Effector CD4-positive, alpha-beta T cell (primary cell): ENCODE measurements at places on chromosomes 7 and 10.

DNA sequence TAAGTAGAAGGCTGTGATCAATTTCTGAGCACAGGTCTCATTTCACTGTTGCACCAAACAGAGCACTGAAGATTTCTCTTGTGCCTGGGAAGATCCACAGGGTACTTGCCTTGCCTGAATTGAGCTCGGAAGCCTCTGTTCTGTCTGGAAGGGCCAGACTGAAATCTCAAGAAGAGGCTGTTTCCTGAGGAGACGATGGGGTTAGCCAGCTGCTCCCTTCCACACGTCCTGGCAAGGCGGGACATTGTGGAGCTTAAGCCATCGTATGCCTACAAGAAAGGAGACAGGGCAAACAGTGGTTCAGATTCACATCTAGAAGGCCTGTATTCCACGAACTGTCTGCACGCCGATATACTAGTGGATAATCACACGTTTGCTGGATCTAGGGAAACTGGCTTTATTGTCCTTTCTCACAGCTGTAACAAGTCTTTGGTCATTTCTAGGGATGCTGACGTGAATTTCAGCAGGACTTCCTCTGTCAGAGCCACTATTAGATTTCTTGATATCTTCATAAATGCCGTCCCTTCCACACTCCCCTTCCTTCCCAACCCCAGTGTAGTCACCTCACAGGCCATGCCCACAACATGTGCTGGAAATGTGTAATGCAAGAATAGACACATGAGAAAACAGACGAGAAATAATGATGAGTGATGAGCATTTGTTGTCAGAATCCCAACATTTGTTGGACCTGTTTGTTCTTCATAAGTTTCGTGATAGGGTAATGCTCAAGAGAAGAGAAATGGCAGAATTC is 137.2 kb upstream of the RSU1 start:
- no peak for DNase-seq

- DNase-seq: no peak
Measured at GRCh38 chr10:114922003-114922402, 16.0 kb upstream of the TRUB1 start.

GRCh38 chr7:90187507-90188050 is 24.0 kb upstream of the STEAP2 start:
- no peak for DNase-seq

GRCh38 chr10:12051241-12051640 is 8.6 kb upstream of the UPF2 start:
- DNase-seq: no peak

GRCh38 chr7:51034521-51035264 is 252.0 kb upstream of the GRB10 start:
- DNase-seq: no peak

- DNase-seq: no peak
Measured at GRCh38 chr10:52083422-52083821, 230.7 kb upstream of the DKK1 start.

DNA sequence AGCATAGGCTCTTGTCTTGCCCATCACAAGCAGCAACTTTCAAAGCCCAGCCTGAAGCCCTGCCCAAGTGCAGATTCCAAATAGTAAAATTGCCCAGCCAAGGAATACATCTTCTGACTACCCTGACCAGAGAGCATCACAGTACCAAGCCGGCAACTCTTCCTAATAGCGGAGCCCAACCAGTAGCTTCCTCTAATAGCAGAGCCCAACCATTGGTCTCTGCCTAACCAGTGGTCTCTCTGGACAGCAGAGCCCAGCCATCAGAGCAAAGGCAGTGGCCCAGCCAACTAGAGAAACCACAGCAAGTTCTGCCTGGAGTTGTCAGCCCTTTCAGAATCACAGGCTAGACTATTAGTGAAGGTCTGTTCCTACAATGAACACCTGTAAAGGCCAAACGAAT is 285.6 kb downstream of the HGF start:
- DNase-seq: no peak

- no peak for DNase-seq
Measured at GRCh38 chr7:44318332-44318731, 7.1 kb downstream of the CAMK2B start.

- no peak for DNase-seq
Measured at GRCh38 chr10:29740981-29741545, 106.3 kb upstream of the SVIL start.

DNA sequence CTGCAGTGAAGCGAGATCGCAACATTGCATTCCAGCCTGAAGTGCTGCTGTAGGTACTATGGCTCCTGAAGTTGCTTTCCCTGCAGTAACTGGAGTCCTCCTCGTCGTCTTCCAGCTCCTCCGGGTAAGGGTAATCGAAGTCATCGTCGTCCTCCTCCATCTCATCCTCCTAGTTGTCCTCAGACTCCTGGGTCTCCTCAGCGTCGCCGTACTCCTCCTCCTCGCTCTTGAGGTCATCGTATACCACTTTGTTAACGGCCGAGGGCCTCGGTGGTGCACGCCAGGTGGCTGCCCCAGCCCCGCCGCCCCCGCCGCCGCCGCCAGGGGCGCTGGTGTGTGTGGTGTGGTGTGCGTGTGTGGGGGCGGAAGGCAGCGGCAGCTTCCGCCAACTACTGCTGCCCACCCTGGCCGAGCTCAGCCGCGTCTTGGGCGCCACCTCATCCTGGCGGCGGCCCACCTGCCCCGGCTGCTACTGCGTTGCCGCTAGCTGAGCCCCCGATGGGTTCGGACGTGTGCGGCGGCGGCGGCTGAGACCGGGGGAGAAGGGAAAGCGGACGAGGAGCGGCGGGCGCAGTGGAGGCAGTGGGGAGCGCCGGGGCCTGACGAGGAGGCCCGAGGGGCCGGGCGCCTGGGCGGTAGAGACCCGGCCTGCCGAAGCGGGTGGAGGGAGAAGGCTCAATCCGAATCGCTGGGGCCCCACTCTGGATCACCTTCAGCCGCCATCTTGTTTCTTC is 11.8 kb upstream of the ACBD5 start:
- peak; percentile 62 for DNase-seq

DNA sequence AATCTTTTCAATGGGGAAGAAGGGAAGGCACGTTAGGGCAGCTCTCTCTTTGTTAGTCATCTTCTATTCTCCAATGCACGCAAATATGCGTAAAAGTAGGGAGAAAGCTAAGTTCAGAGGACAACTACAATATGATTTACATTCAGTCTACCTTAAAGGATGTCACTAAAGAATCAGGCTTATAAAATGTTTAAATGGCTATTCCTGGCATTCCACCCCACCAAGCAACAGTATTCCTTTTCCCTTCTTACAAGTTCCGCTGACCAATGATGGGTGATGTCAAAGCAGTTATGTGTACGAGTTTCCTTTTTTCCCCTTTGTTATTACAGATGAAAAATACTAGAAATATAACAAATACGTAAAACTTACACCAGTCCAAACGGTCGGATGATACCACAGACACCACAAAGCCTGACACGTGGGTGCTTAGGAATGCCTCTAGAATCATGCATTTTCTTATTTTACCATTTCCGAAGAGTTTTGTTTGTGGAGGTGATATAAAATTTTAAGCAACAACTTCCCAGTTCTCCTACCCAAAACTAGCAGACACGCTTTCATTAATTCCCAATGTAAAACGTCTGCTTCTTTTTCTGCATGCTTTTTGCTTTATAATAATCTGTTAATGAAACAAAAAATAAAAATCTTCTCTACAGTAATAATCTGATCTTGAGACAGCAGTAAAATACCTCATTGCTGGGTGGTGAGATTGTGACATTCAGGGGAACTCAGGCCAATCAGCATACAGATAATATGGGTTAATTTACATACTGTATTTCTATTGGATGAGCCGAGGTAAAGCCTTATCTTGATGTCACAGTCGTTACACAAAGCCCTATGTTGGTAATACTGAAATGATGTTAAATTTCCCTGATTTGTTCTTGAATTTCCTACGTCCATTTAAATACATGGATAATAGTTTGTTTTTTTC is 708 bp upstream of the GPR85 start:
- no peak for DNase-seq

GRCh38 chr7:68158686-68159295 is 1162.2 kb downstream of the TYW1 start:
- no peak for DNase-seq

- DNase-seq: peak; percentile 84
Measured at GRCh38 chr7:322111-322671, 32.2 kb downstream of the FOXL3 start.

DNA sequence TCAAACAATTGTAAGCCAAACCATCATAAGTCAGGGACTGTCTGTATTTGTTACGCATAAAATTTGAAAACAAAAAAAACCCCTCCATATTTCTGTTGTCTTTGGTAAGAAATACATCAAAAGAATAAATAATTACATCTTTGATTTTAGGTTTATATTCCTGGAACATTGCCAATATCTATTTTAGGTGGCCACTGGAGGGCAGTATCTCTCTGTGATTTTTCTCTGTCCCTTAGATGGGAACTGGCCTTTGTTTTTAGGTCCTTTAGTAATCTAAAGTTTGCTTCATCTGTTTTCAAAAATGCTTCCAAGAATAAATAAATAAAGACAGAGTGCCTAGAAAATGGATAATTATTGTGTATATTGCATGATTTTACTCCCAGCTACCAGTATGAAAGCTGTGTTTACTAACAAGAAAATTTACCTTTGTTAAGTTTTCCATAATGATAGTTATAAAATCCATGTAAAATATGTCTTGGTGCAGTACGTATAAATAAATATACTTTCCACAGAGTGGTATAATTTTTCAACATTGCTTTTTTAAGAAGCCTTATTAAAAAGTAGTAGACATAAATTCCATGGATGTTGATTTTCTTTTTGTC is 64.2 kb downstream of the PHYHIPL start:
- no peak for DNase-seq

GRCh38 chr10:63711361-63711760 is 190.2 kb downstream of the REEP3 start:
- DNase-seq: no peak

DNA sequence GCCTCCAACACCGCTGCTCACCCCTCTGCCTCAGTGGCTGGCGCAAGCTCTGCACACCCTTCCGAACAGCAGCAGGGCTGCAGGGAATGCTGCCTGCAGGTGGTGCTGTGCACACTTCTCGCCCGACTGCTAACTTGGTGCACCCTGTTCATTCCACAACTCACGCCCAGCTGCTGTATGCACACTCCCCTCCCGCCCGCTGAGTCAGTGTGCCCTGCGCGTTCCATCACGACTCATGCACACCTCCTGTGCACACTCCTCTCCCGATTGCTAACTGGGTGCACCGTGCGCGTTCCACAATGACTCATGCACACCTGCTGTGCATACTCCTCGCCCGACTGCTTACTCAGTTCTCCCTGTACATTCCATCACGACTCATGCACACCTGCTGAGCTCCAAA is 21.5 kb downstream of the ADARB2 start:
- no peak for DNase-seq

DNA sequence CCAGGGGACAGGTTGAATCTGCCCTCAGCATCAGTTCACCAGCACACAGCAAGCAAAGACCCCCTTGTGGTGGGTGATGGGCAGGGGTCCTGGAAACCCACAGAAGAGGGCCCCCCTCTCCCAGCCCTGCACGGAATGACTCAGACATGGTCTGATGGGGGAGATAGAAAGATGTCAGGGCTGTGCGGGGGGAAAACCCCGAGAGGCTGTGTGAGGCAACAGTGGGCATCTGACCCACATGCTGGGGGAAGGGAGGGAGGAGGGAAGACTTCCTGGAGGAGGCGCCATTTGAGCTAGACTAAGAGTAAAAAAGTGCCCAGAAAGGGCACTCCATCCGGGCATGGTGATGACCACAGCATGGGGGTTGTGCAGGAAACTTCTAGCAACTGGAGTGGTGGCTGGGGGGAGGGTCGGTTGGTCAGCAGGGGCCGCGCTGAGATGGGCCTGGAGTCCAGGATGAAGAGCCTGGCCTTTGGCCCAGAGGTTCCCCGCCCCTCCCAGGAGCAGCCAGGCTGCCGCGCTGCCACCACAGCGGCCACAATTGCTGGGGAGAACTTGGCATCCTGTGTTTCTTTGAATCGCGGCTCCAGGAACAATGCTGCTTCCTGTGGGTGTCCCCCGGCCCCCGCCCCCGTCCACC is 2.5 kb downstream of the LFNG start:
- DNase-seq: peak; percentile 72

GRCh38 chr10:97327348-97328294 is 6.9 kb downstream of the FRAT2 start:
- no peak for DNase-seq

DNA sequence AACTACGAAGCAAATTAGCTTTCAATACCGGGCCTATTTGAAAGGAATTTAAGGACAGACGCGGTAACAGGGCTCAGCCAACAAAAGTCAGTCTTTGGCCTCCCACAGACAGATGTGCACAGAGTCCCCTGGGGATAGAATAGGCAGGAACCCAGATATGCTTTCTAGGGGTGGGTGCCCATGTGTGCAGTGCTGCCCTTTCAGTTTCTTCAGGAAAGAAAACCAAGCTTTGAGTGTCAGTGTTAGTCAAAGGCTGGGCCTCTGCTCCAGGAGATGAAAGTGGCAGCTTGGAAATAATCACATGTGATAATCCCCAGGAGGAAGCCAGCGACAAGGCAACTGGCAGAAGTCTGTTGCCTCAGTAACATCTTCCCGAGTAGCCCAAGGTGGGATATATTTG is 43.8 kb upstream of the CSTF2T start:
- no peak for DNase-seq

DNA sequence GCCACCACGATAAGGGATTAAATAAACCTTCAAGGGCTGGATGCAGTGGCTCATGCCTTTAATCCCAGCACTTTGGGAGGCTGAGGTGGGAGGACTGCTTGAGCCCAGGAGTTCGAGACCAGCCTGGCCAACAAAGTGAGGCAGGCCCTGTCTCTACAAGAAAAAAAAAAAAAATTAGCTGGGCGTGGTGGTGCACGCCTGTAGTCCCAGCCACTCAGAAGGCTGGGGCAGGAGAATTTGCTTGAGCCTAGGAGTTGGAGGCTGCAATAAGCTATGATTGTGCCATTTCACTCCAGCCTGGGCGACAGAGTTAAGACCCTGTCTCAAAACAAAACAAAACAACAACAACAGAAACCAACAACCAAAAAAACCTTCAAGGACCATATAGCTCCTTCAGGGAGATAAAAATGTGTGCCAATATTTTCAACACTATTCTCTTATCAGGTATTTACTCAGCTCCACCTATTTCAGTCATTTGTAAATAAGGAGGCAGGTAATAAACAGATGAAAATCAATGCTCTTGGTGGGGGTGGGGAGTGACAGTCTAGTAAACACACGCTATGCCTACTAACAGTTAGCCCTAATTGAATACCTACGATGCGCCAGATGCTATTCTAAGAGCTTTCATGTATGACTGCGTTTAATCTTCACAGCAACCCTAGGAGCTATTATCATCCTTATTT is 13.2 kb downstream of the BAIAP2L1 start:
- DNase-seq: no peak

DNA sequence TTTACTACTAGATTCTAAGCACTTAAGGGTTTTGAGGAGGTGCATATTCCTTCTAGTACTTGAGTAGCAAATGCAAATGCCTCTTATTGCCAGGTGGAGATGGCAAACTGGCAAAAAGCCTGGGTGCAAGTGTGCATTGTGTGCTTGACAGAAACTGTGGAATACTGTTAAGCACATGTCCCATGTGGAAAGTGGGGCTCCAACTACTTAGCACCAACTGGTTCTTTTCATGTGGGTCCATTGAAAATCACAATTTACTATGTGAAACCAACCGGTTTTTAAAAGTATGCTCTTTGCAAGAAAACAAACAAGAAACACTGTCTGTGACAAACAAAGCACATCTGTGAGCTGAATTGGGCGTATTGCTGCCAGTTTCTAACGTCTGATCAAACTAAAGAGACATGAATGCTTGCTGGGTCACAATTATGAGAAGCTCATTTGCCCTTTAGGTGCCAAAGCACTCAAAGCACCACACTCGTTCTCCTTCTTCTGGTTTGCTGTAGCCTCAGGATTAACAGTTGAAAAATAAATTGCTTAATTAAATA is 197.4 kb downstream of the SEMA3E start:
- no peak for DNase-seq
